ENCODE measurements at places on chromosomes 7 and 10.

GRCh38 chr10:79189181-79189580 lies 120.4 kb downstream of the ZMIZ1 start:
- no peak for DNase-seq

- no peak for DNase-seq
Observed at GRCh38 chr10:31087851-31088250, 56.2 kb upstream of the ZNF438 start.

DNA sequence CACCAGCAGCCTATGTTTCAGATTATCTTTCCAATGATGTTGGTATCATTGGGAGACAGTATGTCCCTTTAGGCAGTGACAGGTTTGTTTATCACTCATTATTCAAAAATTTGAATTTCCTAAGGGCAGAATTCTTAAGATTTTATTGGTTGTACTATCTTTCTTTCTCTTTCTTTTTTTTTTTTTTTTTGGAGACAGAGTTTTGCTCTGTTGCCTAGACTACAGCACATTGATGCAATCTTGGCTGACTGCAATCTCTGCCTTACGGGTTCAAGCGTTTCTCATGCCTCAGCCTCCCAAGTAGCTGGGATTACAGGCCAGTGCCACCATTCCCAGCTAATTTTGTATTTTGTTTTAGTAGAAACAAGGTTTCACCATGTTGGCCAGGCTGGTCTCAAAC lies 111.2 kb downstream of the PON1 start:
- DNase-seq = no peak

DNA sequence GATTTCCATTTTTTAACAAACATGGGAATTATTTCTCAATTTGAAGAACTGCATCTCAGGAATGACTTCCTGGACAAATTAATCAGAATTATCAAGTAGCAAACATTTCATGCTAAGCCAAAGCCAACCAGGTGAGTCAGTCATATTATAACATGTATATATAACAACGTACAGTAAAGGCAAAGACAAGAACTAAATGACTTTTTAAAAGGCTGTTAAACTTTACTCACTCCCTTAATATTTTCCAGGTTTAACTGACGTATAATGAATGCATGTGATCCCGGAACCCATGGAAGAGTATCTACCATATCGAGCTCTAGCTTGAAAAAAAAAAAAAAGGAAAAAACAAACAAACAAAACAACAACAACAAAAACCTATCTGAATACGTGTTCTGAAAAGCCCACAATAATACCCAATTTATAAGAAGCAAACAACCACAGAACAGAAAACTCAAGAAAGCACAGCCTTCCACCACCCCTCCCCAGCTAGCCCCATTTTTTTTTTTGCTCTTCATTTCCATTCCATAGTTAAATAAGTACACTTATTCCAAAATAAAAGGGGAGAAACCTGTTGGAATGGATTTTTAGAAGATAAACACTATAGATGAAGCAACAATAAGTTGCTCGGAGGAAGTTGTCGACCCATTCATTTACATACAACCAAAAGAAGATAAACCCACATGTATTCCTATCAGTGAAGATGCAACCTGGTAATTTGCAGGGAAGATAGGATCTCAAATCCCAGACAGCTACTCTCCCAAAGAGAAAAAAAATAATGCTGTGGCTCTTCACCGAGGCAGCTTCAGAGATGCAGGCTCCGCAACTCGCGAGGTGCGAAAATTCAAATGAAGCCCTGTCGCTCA lies 537 bp downstream of the NAPEPLD start:
- DNase-seq = no peak

DNA sequence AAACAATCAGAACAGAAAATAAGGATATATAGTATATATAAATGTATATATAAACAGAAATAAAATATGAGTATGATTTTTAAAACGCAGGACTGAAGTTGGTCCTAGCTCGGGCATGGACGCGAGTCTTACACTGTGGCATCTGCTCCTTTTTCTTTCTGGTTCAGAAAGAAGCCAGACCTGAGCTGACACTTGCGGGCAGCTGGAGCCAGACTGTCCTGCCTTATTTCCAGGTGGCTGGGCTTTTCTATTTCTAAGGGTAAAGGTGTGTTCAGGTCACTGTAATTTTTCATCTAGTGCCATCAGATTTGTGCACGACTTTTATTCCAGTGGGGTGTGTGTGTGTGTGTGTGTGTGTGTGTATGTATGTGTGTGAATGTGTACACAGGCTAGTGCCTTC lies 166.4 kb downstream of the GALNT17 start:
- DNase-seq = no peak

- no peak for DNase-seq
Observed at GRCh38 chr10:35058134-35058533, 32.0 kb downstream of the CUL2 start.

GRCh38 chr10:11243425-11244222 lies 226.0 kb downstream of the CELF2 start:
- no peak for DNase-seq

DNA sequence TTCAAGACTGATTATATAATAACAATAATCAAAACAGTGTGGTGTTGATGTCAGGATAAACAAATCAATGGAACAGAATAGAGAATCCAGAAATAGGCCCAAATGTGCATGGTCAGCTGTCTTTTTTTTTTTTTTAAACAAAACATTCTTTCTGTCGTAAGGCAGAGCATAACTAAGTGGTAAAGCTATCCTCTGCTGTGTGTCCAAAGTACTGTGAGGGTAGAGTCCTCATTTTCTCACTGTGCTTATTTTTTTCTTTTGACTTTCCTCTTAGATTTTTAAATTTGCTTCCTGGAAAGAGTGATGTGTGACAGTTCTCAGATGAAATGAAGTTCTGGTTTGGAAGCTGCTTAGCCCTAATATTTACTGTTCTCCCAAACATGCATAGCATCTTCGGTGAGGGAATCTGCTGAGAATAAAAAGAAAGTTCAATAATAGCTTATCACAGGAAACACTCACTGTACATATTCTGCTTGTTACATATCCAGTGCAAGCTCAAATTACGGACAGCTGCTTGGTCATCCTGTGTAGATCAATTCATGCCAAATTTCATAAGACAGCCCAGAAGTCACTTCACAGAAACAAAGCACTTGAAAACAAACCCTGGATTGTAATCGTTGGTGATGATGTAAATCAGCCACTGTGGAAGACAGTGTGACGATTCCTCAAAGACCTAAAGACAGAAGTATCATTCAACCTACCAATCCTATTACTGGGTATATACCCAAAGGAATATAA lies 423.9 kb downstream of the NEBL start:
- no peak for DNase-seq

- DNase-seq = no peak
Observed at GRCh38 chr10:119672291-119672690, 21.1 kb downstream of the BAG3 start.

DNA sequence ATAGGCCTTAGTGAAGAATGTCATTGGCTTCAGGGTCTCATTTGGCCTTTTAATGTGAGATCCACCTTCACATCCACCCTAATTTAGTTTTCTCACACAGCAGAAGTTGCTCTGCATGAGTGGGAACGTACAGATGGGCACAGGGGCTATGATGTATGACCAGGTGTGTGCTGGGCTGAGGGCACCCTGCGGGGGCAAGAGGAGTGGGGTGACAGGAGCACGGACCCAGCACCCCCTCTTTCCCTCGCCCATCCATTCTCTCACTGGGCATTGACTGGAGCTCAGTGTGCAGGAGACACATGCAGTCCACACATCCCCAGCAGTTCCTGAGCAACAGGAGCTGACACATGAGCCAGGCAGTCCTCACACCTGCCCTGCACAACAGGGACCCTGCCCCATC lies 95.1 kb upstream of the PPP2R2D start:
- no peak for DNase-seq

DNA sequence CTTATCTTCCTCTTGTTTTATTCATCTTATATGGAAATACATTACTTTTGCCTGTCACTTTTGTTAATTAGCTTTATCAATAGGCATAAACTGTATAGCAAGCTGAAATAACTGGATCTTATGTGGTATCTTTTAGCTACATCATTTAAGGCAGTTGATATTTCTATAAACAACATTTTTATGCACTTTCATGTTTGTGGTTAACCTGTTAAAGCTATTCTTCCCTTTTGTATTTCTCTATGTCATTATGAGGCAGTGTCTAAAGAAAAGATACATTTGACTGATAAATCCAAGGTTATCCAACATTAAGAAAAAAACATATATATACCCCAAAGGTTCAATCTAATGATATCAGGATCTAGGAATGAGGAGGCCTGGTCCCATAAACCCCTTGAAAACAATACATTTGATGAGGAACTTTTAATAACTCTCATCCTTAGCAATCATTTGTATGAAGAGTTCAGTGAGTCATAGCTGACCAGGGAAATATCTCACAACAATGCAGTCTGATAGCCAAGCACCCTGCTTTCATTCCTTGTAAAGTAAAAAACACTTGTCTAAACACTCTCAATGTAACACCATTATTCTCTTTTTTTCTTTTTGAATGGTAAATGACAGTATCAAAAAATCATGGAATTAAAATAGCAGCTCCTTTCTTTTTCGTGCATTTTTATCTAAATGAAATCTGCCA lies 300.9 kb downstream of the NEBL start:
- no peak for DNase-seq

- no peak for DNase-seq
Observed at GRCh38 chr7:149727899-149728476, 45.4 kb downstream of the ZNF467 start.

- no peak for DNase-seq
Observed at GRCh38 chr10:20683345-20683744, 213.8 kb downstream of the NEBL start.

- no peak for DNase-seq
Observed at GRCh38 chr7:50367570-50367969, 63.1 kb downstream of the IKZF1 start.

DNA sequence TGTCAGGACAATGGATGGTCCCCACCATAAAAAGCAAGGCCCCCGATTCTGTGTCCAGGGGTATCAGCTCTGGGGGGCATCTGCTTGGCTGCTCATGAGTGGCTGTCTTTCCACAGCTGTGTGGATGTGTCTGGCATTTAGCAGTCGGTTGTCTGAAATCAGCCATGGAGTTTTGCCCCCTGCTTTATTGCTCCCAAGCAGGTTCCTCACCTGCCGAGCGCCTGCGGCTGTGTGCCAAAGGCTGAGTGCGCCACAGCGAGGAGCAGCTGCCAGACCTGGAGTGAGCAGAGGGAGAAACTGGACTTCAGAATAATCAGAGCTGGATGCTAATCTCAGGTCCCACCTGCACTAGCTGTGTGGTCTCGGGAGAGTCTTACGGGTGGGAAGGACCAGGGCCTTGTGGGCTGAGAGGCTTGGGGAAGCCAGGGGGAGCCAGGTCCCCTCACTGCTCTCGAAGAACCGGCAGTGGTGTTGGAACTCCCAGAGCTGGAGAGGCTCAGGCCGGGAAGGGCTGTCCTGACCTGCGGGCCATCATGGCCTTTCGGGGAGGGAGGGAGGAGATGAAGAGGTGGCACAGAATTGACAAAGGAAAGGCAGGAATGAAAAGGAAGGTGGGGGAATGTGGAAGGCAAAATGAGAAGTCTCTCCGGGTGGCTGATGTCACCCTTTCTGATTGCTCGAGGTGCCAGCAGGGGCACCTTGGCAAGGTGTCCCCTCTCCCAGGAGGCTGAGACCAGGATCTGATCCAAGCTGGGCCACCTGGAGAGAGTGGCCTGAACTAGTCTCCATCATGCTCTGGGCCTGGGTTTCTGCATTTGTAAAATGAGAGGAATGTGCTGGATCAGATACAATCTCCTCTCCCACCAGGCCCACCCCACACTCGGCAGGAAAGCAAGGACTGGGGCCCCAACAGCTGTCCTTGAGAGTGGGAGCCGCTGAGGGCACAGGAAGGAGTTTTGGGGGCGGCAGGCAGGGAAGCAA lies 30.2 kb upstream of the LEP start:
- DNase-seq = no peak

- no peak for DNase-seq
Observed at GRCh38 chr10:22932626-22933370, 4.9 kb downstream of the ARMC3 start.

GRCh38 chr7:23472556-23472955 lies 2.3 kb upstream of the IGF2BP3 start:
- no peak for DNase-seq
